ENCODE measurements at places on chromosomes 11 and 22.
A peak's percentile ranks its signal among the peaks of the same experiment; 100 is the strongest.

- DNase-seq = no peak
Observed at GRCh38 chr11:80261776-80262175, 820.9 kb upstream of the TENM4 start.

- no peak for DNase-seq
Observed at GRCh38 chr11:73229321-73229895, 11.3 kb downstream of the P2RY2 start.

DNA sequence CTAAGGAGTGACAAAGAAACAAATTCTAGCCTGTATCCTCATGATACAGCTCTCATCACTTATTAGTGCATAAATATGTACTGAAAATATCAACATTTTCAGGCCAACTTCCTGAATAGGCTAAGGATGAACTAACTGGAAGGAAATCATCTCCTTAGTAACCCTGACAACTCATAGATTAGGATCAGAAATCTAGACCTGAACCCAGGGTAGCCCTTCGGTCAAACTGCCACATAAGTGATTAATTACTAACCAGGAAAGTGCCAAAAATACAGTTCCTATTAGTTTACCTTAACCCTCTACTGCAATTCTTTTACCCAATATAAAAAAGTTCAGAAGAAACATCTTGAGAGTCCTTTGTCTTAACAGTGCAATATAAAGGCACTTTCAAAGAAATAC lies 40.0 kb downstream of the AMBRA1 start:
- DNase-seq = no peak

- no peak for DNase-seq
Observed at GRCh38 chr11:128465946-128466705, 121.2 kb downstream of the ETS1 start.

DNA sequence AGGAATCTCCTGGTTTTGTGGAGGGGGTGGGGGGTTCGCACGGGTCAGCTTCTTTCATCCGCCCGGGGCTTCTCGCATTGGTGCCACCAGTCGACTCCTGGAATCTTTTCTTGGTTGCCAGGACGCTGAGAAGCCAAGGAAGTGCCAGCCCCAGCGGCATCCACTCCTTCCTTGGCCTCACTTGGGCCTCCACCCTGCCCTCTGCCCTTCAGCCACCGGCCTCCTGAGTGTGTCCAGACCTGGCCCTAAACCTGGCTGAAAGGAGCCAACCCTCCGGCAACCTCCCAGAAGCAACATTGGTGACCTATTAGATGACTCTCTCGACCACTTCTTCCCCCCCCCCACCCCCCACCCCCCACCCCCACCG lies 518 bp upstream of the GALNT18 start:
- DNase-seq = no peak

DNA sequence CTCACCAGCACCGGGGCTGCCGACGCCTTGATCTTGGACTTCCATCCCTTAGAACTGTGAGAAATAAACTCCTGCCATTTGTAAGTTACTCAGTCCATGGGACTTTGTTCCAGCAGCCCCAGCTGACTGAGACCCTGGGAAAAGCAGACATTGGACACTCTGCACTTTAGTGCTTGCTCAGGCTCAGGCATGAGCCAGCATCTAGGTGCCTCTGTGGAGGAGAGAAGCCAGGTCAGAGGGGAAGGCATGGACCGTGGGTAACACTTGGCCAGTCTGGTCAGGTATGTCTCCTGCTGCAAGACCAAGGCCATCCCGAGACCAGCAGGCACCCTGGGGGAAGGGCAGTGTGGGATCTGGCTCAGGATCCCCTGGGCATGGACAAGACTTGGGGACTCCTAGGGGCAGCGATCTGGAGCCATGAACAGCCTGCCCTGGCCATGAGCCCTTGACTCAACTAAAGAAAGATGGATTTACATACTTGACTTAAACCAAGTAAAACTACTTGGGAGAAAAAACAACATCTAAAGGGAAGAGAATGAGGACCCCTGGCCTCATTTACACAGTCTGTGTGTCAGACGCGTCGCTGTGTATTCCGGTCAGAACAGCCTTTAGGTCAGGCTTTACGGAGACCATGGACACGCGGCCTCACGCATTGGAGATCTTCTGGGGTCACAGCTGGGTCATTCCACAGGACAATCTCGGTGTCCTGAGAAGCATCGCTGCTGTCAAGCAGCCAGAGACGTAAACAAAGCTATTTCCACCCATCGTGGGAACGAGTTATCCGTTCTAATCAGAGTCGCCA lies 497.1 kb downstream of the BRD1 start:
- DNase-seq = no peak

DNA sequence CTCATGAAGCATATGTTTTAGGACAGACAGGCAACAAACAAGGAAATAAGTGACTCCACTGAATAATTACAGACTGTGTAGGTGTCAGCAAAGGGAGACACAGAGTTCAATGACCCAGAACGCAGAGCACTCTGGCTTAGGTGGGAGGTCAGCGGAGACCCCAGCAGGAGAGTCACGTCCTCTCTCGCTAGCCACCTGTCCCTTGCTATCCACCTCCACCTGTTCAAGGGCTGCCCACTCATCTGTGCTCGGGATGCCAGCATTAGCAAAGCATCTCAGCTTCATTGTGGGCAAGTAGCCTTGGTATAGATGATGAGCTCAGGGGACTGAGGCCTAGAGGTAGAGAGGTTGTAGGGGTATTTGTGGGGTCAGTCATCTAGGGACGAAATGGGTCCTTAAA lies 21.8 kb upstream of the ATXN10 start:
- no peak for DNase-seq

DNA sequence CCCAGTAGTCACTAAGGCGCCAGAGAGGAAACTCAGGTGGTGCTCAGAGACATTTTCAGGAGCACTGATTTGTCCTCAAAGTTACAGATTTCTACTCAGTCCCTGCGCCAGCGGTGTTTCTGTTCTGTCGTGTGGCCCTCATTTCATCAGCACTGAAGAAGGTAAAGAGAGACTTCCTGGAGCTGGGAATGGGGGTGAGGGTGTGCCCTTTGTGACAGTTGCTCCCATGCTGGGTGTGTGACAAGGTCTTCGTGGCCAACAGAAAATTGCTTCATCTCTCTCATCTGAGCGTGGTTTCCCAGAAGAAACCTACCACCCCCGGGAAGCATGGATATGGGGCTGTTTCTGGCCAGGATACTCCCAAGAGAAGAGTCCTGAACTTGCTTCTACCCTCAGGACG lies 2.0 kb upstream of the PPARA start:
- DNase-seq = no peak

DNA sequence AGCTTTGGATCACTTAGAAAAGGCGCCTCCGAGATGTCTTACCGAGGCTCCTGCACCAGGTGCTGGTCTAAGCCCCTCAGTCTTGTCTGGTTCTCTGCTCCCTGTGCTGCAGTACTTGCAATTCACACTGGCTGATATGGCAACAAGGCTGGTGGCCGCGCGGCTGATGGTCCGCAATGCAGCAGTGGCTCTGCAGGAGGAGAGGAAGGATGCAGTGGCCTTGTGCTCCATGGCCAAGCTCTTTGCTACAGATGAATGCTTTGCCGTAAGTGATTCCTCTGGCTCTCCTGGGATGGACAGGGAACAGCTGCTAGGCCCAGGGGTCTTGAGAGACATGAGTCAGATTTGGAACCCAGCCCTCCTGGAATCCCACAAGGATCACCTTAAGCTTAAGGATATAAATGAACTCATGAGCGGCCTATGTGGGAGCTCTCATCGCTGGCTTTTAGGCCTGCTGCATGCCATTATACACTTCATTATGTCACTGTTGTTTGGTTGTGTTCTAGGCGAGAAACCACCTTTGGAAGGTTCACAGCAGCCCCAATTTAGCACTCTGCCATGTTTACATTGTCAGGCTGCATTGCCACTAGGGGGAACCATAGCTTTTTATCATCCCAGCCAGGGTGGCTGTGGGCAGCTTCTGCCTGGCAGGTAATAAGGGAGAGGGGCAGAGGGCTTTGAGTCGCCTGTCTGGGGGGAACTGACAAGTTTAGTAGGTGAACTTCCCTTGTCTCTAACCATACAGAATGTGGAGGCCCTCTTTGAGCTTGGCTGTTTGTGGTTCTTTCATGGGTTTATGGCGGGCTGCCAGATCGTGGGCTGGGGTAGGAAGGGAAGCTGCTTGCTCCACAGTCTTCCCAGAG lies 8.5 kb downstream of the ACAD8 start:
- peak; percentile 11 for DNase-seq

GRCh38 chr22:19874307-19875060 lies 19.8 kb upstream of the GNB1L start:
- peak; percentile 11 for DNase-seq

GRCh38 chr11:5197536-5197935 lies 2.9 kb downstream of the OR51V1 start:
- DNase-seq = no peak

- DNase-seq = peak; percentile 4
Observed at GRCh38 chr11:101126551-101127196, 2.9 kb downstream of the PGR start.

DNA sequence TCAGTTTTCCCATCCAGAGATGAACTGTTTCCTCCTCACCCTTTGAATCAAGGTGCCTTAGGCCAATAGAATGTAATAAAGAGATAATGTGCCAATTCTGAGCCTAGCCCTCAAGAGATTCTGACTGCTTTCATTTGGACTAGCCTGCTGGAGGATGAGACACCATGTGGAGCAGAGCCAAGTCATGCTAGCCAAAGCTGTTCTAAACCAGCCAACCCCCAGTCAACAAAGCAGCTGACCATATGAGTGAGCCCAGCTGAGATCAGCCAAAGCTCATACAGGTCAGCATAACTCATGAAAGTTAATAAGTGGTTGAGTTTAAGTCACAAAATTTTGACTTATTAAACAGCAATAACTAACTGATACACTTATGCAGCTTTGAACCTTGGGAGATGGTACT lies 66.7 kb upstream of the DBX1 start:
- peak; percentile 28 for DNase-seq

DNA sequence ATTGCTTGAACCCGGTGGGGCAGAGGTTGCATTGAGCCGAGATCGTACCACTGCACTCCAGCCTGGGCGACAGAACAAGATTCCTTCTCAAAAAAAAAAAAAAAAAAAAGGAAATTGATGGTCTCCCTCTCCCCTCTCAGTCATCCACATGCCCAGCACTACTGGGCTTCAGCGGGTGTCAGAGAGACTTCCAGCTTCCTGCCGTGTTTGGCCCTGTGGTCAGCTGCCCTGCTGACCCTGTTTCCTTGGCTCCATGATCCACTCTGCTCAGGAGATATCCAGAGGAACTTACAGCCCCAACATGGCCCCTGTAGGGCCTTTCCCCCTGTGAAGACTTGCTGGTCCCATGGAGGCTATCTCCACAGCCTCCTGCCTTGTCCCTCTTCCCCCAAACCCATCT lies 6.1 kb upstream of the PNPLA3 start:
- no peak for DNase-seq

DNA sequence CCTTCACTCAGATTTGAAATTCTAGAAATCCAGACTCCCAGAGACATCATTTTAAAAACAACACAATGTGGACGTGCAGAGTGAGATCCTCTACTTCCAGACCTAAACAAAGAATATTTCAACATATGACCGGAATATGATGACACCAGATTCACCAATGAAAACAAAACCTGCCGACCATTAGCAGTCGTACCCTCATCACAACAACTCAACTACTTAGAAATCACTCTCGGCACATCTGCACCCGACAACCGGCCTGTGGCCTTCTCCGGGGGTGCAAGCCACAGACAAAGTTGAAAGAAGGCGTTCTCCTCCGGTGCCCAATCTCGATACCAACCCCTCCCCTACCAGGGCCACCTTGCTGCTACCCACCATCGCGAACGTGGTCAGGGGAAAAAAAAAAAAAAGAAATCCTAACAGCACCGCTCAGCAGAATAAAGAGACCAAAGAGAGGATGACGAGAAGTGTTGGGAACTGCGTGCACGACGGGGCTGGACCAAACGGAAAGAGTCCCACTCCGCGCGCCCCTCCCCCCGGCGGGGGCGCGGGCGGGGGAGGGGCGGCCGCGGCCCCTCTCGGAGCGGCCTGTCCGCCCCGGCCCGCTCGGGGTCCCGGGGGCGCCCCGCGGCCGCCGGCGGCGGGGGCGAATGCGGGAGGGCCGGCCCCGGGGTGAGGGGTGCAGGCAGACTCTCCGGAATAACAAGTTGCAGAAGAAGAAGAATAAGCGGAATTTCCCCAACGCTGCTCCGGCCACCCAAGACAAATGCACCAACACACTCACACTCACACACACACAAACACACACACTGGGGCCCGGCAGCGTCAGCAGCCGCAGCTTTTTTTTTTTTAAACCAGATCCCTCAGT lies 1.7 kb downstream of the PHF21A start:
- peak; percentile 77 for DNase-seq

GRCh38 chr11:129331871-129332274 lies 43.8 kb upstream of the BARX2 start:
- DNase-seq = peak; percentile 71

DNA sequence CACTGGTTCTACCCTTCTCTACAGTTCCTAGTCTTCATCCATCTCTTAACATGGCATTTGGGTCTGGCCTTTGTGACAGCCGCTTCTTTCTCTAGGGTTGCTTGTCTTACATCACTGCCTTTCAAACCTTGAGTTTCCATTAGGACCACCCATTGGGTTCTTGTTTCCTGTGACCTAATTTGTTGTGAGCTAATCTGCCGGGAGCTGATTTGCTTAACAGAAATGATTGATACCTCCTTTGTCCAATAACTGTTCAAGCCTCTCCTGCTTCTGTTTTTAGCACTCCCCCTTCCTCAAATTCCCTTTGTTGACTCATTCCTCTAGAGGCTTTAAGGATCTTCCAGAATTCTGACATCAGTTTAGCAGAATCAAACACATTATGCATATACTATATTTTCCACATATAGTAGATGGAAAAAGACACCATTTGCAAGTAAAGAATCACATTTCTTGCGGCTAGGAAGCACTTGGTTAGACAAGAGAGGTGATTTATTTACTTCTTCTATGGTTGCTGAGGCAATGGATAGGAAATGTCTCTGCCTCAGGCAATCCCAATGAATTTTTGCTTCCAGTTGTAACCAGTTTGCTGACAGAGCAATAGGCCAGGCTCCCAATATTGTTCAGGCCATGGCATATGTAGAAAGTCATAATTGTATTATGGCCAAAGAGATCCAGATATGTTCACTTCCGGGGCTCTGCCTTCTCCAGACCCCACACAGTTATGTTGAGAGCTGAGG lies 130.7 kb downstream of the SNX19 start:
- DNase-seq = peak; percentile 73

GRCh38 chr11:86718521-86718920 lies 46.1 kb upstream of the ME3 start:
- no peak for DNase-seq

- no peak for DNase-seq
Observed at GRCh38 chr11:20771681-20772080, 102.3 kb downstream of the NELL1 start.
